ENCODE measurements at places on chromosomes 16 and 17. TPM values are rescaled to one million over a fixed set of nuclear protein-coding genes. Genes with fewer than 3 reads are reported as not detected.

The HBQ1 gene
- 1.9 TPM for total RNA-seq

The KRTAP1-5 gene
- total RNA-seq, result not detected

GRCh38 chr17:43994272-43995149, 9.9 kb upstream of the NAGS start:
- DNase-seq, result no peak

GRCh38 chr17:63435681-63436522, 10.2 kb downstream of the CYB561 start:
- no peak for DNase-seq

DNA sequence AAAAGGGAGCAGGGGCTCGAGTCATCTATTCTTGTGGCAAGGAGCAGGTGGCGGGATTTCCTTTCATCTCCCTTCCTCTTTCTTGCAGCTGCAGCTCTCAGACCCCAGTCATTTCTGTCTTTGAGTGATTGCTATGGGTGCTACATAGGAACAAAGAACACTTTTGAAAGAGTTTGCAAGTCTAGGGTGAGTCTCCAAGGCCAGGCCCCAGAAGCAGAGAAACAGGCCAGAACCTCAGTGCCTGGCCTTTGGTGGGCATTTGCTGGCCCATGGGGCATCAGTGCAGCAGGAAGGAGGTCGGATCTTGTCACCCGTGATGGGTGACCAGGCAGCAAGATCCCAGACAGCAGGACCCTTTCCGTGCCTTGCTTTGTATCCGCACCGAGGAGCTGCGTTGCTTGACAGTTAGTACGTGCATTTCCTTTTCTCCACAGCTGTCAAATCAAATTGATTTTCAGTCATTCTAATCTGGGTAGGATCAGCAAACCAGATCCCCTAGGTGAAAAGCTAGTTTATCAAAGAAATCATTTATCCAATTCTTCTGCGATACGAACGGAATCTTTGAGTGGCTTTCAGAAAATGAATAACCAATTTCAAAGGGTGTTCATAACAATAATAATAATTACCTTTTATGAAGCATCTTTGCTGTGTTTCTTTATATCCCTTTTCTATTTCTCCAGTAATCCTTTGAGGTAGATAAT, 244.6 kb upstream of the MAF start:
- peak; percentile 76 for DNase-seq

DNA sequence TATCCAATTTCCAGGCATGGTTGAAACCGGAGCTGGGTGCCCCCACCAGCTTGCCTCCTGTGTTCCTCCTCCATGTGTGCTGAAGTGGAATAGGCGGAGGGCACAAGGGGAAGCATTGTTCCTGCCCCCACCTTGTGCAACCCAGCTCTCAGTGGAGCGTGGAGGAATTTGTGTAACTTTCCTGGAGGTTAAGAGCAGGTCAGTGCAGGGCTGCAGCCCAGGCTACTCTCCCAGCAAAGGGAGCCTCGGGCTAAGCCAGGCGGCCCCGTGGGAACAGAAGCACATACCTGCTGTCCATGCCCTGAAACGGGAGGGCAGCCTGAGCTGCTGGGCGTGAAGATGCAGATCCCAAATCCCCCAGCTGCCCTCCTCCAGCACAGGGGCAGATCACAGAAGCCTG, 158.8 kb upstream of the LHX1 start:
- no peak for DNase-seq

All from thymus (tissue), 14 donors.